ENCODE measurements at places on chromosomes 11 and 22.

DNA sequence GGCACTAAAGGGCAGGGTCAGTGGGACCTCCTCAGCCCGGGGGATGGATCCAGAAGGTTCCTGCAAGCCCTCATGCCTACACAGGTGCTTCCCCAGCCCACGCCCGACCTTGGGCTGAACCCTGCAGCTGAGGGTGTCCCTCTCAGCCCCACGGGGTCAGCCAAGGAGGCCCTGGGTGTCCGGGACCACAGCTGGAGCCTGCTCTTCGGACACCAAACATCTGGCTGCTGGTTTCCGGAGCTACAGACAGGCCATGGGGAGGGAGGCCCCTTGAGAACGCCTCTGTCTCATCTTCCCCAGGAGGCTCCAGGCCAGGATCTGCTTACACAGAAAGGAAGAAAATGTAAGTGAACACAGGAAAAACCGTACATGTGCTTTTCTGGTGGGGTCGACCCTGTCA lies 355.7 kb downstream of the MN1 start:
- no peak for DNase-seq

DNA sequence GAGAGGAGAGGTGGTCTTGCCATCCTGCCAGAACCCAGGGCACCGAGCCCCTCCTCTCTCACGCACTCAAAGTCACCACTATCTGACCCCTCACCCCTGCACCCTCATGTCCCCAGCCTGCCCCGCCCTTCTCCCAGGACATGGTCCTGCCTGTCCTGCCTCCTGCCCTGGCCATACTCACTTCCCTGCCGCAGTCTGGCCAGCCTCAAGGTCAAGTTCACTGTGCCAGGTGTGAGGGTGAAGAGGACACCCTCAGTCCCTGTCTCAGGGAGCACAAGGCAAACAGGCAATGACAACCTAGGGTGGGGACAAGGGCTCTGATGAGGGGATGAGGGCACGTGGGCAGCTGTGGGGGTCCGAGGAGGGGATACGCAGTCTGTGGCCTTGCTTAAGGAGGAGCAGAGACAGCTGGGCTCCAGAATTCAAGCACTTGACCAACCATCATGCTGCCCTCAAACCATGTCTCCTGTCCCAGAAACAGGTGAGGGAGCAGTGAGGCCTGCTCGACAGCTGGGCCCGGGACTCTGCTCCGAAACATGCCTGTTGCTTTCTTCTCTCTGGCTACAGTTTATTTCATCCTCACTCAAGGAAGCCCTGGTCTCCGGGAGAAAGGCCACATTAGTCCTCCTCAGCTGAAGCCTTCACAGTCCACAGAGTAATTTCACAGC lies 36.6 kb downstream of the PDGFB start:
- DNase-seq, result no peak

DNA sequence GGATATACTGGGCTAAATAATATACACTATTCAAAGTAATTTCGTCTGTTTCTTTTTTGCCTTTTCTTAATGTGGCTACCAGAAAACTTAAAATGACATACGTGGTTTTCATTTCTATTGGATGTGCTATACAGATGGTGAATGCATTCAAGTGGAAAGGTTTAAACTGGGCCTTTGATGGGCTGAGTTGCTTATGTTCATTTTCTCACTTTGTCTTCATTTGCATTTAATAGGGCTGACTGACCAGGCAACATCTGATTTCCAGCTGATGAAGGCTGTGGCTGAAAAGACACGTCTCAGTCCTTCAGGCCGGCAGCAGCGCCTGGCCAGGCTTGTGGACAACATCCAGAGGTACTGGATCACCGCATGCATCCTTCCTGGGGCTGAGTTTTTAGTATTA lies 27.9 kb downstream of the PIWIL4 start:
- DNase-seq, result no peak

- DNase-seq, result no peak
Measured at GRCh38 chr11:61049859-61050258, 52.4 kb upstream of the CD5 start.

DNA sequence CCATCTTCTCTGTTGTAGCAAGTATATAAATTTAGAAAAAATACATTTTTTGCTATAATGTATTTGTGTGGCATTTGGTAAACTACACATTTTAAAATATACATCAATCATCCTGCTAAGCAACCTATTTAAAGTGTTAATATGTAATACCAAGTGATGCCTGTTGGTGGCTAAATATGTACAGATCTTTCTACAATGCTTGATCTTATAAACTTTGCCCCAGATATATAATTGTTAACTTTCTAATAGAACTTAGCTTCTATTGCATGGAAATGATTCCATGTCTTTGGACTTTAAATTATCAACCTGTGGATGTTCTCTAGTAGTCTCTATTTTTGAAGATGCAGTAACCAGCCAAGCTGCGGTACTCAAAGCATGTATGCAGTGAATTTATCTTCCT lies 1260.4 kb upstream of the RAG2 start:
- DNase-seq, result no peak

DNA sequence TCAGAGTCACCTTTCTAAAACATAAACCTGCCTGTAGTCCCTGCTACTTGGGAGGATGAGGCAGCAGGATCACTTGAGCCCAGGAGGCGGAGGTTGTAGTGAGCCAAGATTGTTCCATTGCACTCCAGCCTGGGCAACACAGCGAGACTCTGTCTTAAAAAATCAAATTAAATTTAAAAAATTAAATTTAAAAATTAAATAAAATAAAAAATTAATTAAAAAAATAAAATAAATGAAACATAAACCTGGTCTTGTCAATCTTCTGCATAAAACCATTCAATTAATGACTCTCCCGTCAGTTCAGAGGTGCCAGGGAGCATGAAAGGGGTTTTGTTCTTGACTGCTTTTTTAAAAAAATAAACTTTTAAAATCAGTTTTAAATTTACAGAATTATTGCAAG lies 48.6 kb downstream of the CCDC83 start:
- DNase-seq, result no peak

DNA sequence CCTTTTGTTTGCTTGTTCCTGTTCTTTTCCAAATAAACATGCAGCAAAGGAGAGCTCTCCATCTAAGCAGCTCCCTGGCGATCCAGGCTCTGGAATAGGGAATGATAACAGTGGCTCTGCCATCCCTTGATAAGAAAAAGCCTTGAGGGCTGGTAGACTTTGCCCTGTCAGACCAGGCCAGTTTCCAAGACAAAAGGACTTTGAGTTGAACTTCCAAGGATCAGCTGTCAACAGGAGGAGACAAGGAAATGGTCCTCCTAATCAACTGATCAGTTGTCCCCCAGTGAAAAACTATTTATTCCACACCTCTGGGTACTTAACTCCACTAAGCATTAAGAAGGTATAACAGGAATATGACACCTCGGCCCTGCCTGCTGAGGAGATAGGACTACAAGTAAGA lies 127.8 kb downstream of the PARVA start:
- DNase-seq, result no peak

GRCh38 chr11:81495699-81496292 lies 1237.9 kb downstream of the FAM181B start:
- DNase-seq, result no peak

GRCh38 chr11:122724520-122724919 lies 69.0 kb downstream of the UBASH3B start:
- DNase-seq, result no peak

DNA sequence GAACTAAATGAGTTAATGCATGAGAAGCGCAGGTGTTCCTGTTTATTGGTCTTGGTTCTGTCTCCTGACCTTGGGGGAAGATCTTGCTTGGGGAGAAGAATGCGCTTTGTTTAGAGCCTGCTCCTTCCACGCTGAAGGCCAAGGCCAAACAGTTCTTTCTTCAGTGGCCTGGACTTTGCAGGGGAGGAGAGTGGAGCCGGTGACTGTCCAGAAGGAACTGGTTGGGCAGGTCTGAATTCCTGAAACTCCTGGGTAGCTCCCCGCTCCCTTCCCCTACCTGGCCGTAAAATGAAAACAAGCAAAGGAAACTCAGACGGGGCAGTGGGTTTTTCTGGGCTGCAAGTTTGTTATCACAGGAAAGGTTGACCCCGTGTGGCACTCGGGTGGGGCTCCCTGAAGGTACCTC lies 3.6 kb downstream of the ARHGAP8 start:
- no peak for DNase-seq

DNA sequence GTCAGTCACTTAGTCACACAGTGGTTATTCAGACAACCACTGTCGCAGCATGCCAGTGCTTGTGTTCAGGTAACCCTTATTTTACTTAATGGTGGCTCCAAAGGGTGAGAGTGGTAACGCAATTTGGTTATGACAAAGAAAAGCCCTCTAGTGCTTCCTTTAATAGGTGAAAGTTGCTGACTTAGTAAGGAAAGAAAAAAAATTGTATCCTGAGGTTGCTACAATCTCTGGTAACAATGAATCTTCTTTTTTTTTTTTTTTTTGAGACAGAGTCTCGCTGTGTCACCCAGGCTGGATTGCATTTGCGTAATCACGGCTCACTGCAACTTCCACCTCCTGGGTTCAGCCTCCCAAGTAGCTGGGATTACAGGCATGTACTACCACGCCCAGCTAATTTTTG lies 64.5 kb downstream of the C11orf91 start:
- DNase-seq, result no peak

GRCh38 chr11:76601272-76601671 lies 69.3 kb downstream of the LRRC32 start:
- no peak for DNase-seq

DNA sequence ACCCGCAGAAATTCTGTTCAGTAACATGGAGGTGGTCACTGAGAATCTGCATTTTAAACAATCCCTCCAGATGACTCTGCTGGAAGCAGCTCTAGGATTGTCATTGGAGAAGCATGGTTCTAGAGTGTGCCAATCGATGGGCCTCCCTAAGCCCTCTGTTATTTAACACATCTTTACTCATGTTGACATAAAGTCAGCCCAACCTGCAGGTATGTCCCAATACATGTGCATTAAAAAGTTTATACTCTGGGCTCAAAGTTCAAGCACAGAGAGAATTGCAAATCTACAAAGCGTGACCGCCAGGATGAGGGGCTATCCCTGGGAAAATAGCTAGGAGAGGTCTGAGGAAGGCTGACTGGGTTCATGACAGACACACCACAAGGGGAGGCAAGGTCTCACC lies 116.4 kb downstream of the KIRREL3 start:
- no peak for DNase-seq

GRCh38 chr22:22711532-22711913 lies 67.1 kb downstream of the GGTLC2 start:
- DNase-seq, result no peak

- DNase-seq, result no peak
Measured at GRCh38 chr11:58928107-58928499, 11.2 kb upstream of the GLYATL1 start.

Measured in NCI-H2081 (cell line).